A549 (cell line): ENCODE measurements at places on chromosomes 3 and 15.
A peak's percentile ranks its signal among the peaks of the same experiment; 100 is the strongest.

DNA sequence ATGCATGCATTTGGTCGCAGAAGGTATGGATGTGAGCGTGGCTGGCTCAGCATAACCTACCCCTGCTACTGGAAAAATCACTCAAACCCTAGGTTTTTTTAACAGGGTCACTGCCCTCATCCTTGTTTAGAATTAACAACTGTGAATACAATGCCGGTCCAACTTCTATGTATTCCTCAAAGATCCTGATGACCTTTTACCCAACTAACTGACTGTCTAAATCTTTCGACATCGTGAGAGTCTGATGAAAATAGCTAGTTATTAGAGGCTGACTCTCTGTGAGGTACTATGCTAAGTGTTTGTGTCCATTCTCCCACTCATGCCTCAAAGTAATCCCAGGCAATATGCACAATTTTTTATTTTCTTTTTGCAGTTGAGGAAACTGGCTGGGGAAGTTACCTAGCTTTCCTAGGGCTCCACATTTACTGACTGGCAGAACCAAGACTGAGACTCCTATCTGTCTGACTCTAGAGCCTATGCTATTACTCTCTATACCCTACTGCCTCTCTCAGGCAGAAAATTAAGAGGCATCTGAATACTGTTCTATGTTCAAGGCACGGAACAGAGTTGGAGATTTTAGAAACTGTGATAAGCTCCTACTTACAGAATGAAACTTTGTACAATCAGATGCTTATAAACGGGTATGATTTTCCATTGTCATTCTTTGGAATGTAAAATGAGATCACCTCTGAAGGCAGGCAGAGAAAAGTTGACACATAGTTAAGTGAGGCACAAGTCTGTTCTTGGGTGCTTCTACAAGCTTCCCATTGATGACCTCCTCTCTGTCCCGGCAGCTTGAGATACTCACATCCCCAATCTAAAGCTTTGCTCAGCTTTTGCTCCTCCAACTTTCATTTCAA is 56.4 kb downstream of the FILIP1L start:
- no peak for DNase-seq

DNA sequence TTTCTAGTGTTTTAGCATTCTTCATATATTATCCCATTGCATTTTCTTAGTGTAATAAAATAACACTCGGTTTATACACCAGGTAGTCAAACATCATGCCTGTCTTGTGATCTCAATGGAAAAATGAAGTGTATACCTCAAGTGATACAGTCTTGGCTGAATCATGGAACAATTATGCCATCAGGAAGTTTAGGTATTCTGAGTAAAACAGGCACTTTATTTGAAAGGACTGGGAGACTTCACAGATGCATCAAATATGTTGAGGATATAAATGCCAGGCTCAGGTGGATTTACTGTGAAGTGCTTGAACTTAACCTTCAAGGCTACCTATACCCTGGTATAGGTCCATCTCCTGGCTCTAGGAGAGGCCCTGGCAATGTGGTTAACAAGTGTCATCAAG is 8.5 kb downstream of the TGFBR2 start:
- DNase-seq, result no peak

DNA sequence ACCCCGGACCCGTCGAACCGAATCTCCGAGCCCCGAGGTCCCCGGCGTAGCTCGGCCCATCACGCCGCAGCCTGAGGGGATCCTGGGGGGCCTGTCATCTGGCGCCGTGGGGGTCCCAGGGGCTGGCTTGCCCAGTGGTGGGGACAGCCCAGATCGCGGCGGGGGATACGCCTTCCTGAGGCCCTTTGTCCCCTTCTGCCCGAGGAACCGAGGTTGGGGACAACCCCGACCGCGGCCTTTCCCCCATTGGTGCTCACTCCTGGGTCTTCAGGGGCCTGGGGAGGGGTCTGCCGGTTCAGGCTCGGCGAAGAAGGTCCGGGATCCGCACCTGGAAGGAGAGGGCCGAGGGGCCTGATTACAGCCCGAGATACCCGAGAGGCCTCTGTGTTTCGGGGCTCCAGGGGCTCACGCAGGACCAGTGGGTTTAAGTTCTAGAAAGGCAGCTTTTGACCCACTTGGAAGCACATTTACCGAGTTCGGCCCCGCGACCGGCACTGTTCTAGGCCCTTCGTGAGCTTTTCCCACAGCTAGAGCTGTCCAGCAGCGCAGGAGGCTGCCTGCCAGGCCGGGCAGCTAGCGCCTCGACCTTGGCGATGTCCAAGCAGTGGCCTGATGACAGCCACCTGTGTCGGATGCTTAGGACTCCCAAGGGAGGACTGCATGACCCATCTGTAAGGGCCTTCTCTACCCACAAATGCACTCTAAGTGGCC is 504 bp downstream of the ABHD2 start:
- DNase-seq, result no peak

GRCh38 chr15:87707566-87708130 is 548.9 kb downstream of the NTRK3 start:
- DNase-seq, result no peak

- DNase-seq, result no peak
Observed at GRCh38 chr3:87710028-87710427, 348.8 kb downstream of the CGGBP1 start.

DNA sequence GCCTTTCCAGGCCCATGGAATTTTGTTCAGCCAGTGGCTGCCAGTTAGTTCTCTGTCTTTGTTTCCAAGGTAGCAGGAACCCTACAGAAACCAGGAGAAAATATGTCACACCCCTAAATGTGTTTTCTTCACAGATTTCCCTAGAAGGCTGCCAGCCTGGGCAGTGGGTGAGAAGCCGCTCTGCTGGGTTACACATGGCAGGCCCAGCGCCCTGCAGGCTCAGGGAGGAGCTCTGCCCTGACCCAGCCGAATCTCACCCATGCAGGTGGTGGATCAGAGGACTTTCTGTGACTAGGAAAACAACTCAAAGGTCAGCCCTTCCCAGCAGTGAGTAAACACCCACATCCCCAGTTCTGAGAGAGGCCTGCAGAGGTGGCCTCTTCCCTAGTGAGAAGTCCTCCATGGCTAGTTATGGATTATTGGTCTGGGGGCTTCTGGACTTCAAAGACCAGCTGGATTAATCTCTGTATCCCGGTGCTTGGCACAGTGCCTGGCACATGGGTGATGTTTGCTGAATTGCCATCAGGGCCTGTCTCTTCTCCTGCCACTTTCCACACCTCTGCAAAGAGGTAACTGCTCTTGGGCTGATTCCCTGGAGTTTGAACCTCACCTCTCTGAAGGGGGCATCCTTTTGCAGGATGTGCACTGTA is 34.7 kb upstream of the BDH1 start:
- DNase-seq, result peak; percentile 35

DNA sequence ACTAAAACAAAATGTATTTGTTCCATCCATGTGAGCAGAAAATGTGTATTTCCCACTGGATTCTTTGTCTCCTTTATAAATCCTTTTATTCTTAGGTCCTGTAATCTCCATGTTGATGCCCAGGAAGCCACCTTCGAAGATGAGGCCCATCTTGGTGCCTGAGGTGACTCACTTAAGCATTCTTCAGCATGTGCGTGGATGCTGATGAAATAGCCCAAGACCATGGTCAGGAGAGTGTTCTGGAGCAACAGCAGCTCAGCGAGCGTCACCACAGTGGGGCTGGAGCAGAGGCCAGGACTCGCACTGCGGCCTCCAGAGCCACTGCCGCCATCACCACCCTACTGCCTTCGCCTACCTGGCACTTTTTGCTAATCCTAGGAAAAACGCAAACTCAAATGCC is 520.9 kb downstream of the FHIT start:
- DNase-seq, result peak; percentile 0

- DNase-seq, result no peak
Observed at GRCh38 chr3:99700631-99701268, 62.4 kb downstream of the COL8A1 start.
